ENCODE measurements at places on chromosomes 16 and 17.

DNA sequence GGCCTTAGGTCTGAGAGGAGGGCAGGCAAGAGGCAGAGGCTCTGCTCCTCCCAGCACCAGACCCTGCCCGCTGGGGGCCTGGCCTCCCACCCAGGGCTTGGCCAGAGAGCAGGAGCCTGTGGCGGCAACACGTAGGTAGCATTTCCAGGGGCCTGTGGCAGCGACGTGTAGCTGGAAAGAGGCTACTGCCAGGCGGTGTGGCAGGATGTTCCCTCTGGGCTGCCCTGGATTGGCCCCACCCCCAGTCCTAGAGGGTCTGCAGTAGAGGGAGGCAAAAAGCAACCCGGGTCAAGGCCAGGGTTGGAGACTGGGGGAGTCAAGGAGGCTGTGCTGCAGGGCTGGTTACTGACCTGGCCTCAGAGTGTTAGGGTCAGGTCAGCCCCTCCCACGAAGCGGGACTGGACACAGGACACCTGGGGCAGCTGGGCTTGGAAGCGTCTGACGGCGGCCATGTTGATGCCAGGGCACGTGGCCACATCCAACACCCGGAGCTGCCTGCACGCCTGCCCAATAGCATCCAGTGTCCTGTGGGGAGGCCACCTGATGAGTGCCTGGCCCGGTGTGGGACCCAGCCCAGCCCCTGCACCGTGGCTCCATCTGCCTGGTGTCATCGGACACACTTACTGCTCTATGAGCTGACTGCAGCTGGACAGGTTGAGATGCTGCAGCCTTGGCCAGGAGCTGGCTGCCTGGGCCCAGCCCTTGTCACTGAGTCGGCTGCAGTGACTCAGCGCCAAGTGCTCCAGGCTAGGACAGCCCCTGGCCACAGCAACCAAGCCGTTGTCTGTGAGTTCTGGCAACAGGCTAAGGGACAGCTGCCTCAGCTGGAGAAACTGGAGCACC is 8.5 kb downstream of the ELMO3 start:
- no peak for DNase-seq

- DNase-seq: no peak
Measured at GRCh38 chr16:12530302-12530701, 273.4 kb downstream of the CPPED1 start.

DNA sequence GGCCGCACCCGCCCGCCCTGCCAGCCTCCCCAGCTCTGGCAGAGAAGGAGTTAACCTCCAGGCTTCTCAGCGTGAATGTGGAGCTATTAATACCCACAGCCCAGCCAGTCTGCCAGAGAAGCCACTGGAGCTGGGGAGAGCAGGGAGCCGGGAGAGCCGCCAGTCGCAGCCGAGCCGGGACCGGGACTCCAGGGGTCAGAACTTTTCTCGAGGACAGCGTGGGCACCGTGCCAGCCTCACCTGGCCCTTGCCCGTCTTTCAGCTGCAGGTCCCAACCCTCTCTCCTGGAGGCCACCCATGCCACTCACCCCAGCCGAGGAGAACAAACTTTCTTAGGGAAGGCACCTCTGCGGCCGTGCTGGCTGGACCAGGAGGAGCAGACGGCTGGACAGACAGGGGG is 33.8 kb upstream of the SBK1 start:
- DNase-seq: peak; percentile 24

- DNase-seq: no peak
Measured at GRCh38 chr17:59525668-59526067, 39.7 kb upstream of the DHX40 start.

GRCh38 chr17:41848788-41849187 is 11.2 kb downstream of the KLHL10 start:
- DNase-seq: no peak

- DNase-seq: no peak
Measured at GRCh38 chr17:80758481-80759376, 214.1 kb downstream of the RPTOR start.
